ENCODE measurements at places on chromosomes 6 and 20.

DNA sequence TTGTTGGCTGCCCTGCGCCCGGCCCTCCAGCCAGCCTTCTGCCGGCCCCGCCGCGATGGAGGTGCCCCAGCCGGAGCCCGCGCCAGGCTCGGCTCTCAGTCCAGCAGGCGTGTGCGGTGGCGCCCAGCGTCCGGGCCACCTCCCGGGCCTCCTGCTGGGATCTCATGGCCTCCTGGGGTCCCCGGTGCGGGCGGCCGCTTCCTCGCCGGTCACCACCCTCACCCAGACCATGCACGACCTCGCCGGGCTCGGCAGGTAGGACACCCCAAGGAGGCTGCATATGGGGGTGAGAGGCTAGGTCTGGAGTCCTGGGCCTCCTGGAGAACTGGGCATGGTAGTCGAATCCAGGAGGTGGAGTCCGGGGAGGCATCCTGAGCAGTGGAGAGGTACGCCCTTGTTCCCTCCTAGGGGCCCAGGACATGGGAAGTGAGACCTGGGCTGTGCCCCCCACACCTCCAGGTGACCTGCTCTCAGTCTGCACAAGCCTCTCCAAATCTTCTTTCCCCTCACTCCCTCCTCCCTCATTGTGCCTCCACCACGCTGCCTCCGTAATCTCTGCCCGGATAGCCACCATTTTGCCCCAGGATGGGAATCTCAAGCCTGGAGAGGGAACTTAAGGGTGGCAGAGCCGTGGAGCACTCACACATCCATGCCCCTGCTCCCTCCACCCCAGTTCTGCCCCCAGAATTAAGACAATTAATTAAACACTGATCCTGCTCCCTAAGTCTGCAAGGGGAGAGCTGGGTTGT lies 541 bp downstream of the CDC25B start:
- DNase-seq: no peak

DNA sequence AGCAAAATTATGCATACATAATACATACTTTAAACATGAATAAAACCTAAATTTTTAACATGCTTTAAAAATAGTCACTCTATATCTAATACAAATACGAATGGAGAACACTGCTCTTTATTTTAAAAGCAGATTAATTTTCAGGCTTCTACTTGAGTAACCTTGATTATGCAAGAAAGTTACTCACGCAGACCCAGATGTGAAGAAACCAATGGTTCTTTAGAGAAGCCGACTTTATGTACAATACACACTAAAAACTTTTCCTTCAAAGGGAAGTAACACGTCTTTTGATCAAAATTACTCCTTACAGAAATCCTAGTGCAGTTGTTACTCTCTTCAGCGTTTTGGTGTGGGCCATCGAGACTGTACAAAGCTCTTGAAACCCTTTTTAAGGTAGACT lies 136.9 kb upstream of the SLC22A16 start:
- no peak for DNase-seq

DNA sequence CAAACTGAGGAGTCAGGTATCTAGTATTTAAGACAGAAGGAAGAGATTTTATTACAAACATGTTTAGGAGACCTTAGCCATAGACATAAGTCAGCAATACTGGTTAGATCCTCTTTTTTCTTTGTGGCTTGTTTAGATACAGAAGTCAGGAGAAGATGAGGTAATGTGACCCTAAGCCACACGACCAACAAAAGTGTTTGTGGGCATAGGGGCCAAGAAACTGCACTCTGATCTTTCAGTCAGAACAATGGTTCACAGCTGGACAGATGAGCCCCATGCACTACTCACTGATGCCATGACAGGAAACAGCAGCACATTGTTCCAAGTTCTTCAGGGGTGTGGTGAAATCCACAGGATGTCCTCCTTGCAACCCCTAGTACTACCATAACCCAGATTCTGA lies 238.5 kb upstream of the RAB32 start:
- no peak for DNase-seq

GRCh38 chr6:4421837-4422236 lies 286.5 kb upstream of the ECI2 start:
- no peak for DNase-seq

DNA sequence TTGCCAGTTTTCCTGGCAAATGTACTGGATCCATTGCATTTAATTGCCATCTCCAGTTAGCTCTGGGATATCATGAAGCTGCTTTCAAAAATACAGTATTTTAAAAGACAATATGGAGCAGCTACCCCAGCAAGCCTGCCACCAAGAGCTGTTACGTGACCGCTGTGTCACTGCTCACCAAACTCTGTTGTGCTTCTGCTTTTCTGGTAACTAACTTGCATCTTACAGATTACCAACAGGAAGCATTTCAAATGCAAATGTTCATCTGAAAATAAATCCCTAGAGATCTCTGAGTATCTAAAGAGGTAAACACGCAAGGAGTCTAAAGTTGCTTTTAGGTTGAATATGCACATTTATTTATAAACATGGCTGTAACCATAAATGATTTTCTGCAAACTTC lies 1008.3 kb downstream of the KIF16B start:
- DNase-seq: no peak

DNA sequence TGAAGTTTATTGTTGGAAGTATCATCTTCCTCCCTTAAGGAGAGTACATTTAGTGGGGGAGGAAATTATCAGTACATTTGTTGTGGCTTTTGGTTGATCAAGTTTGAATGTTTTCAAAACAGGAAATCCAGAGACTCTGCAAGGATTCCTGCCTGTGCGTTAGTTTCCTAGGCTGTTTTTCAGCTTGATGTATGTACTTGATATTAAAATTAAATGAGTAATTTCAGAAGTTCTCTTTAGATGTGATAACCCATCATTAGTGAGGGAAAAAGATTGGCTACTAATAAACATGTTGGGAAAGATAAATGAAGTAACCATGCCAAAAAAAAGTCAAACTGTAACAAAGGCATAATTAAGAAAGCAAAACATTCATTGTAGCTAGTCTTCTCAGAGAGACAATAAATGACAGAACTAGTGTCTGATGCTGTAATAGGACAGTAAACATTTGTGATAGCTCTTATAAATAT lies 88.0 kb upstream of the TULP1 start:
- no peak for DNase-seq

DNA sequence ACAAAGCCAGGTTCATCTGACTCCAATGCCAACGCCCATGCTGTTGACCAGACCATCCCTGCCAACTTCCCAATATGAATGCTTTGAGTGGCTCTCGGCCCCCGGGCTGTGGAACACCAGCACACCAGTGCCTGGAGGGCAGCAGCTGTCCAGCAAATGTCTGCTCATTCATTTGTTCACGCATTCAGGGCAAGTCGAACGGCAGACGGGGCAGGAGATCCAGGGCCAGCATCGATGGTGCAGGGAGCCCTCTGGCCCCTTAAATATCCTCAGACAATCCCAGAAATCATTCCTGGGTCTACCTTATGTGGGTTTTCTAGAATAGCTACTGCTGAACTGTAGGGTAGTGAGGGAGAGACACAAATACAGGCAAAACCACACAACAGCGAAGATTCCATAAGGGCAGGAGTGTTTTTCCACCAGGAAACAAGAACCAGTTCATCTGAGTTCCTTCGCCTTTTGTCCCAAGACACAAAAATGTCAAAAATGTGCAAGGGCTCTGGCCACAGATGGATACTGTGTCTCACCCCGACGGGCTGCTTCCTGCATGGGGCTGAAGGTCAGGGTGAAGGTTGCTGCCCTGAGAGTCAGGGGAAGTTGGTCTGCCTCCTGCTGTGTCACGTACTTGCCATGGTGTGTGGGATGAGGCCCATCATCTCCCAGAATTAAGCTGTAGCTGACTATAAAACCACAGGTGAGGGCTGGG lies 15.5 kb downstream of the RIPOR3 start:
- no peak for DNase-seq

- DNase-seq: no peak
Observed at GRCh38 chr20:4267242-4267641, 251.9 kb upstream of the RNF24 start.

GRCh38 chr20:416950-417800 lies 9.1 kb downstream of the RBCK1 start:
- no peak for DNase-seq

GRCh38 chr20:40393197-40394079 lies 295.6 kb downstream of the MAFB start:
- DNase-seq: no peak

DNA sequence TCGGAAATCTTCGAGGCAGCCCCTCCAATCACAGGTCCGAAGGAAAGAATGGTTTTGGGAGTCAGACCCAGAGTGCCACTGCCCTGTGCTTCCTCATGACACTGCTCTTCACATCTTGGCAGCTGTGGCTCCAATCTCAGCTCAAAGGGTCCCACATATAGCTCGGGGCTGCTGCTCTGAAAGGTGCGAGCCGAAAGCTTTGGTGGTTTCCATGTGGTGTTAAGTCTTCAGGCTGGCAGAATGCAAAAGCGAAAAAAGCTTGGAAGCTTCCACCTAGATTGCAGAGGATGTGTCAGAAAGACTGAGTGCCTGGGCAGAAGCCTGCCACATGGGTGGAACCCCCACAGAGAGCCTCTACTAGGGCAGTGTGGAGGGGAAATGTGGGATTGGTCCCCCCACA lies 314.3 kb upstream of the CHD6 start:
- no peak for DNase-seq

DNA sequence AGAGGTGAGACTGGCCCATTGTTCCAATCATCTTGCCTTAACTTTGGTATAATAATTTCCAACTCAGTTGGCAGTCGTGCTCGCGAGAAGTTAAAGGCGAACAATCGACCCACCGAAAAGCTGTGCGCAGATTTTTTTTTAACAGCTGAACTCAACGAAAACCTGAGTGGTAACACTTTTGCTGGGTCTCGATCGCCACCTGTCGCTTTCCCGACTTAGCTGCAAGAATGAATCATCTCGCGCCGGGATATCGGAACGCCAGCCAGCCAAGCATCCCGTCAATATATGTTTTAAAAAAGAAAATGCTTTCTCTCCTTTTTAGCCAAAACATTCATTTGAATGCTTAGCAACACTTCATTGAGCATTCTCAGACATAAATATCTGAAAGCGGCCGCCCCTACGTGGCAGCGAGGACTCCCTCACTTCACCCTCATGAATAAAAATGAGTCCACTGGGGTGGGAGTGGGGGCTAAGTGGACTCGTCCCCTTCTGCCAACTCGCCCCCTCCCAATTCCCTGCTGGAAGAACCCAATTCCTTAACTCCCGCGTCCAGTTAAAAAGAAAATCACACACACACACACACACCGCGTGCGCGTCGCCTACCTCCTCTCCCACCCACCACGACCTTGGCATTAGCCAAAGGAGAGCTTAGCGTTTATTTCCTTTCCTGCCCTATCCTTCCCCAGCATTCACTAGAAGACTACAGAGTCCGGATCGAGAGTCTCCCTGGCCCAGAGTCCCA lies 1.5 kb downstream of the COL12A1 start:
- peak; percentile 79 for DNase-seq

- peak; percentile 17 for DNase-seq
Observed at GRCh38 chr20:63132131-63132714, 83.7 kb downstream of the YTHDF1 start.

DNA sequence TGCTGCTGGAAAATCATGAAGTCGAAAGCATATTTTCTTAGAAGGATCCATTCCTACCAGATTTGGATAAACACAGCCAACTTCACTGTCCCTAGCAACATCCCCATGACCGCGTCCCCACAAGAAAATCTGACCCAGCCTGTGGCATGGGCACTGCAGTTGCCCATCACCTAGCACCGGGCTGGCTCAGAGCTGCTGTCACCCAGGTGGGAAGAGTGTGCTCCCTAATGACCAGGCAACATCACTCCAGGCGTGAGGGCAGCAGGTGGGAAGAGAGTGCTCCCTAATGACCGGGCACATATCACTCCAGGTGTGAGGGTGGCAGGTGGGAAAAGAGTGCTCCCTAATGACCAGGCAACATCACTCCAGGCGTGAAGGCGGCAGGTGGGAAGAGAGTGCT lies 238.0 kb downstream of the TBXT start:
- no peak for DNase-seq

DNA sequence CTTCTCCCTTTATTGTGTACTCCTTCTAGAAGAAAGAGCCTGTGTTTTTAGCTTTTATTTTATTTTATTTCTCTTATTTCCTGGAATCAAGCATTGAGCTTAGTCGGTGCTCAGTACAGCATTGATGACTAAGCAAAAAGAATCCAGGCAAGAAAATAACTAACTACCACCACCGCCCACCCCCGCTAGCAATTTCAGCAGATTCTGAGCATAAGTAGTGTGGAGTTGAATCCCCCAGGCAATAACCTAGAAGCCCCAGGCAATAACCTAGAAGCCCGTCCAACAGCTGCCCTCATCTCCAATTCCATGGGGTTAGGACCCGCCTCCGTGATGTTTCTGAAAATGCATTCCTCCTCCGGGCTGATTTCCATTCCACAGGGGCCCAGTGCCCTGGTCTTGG lies 258.0 kb upstream of the TAB2 start:
- DNase-seq: no peak

DNA sequence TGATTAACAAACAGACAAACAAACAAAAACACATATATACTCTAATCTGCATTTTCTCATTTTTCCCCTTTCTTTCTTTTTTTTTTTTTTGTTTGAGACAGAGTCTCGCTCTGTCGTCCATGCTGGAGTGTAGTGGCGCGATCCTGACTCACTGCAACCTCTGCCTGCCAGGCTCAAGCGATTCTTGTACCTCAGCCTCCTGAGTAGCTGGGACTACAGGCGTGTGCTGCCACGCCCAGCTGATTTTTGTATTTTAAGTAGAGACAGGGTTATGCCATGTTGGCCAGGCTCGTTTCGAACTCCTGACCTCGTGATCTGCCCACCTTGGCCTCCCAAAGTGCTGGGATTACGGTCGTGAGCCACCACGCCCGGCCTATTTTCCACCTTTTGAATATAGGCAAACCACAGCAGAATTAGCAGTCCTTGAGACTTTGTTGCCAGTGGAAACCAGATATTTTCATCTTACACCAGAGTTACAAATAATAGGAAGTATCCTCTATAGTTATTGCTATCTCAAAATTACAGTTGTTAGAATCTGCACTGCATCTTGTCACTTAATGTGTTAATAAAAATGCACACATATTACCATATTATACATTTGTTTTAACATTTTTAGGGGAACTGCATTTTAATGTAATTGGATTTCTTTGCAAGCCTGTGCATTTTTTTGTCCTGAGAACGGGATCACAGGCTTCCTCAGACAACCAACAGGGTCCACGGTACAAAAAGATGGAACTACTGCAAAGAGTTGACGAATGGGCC lies 208.2 kb upstream of the ZNF217 start:
- DNase-seq: no peak

DNA sequence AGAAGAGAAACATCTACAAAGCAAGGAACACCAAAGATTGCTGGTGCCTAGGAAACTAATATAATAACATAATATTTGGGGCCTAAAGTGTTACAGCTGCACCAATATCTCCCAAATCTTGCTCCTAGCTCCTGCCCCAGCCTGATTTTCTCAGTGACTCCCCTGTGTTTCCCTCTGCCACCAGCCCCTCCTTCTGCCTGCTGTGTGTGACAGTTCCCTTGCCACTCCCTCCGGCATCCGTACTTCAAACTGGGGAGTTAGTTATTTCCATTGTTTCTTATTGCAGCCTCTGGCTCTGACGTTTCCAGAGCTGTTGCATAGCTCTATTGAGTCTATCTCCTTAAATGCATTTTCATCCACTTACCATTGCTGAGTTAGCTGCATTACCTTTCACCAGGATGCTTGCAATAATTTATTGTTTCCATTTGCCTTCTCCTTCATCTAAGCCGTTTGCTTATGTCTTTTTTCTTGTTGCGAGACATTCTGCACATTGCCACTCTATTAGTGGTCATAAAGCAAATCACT lies 43.1 kb downstream of the ESR1 start:
- DNase-seq: no peak

GRCh38 chr20:51425347-51426106 lies 117.0 kb downstream of the NFATC2 start:
- DNase-seq: no peak
